ENCODE measurements at places on chromosomes 3 and 15.

DNA sequence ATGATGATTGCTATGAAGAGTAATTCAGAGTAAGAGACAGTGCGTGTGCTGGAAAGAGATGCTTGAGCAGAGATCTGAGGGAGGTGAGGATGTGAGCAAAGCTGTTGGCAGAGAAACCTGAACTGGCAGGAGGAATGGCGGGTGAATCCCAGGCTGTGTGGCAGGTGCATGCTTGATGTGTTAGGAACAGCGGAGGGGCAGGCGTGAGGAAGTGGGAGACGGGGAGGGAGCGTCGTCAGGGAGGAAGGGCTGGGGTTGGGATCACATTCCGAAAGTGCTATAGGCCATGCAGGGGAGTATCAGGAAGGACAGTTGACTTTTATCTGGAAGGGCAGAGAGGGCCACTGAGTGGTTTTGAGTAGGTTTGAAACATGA is 8.6 kb downstream of the GABRA5 start:
- no peak for DNase-seq

GRCh38 chr3:23288286-23288685 is 85.2 kb downstream of the UBE2E2 start:
- DNase-seq: no peak

DNA sequence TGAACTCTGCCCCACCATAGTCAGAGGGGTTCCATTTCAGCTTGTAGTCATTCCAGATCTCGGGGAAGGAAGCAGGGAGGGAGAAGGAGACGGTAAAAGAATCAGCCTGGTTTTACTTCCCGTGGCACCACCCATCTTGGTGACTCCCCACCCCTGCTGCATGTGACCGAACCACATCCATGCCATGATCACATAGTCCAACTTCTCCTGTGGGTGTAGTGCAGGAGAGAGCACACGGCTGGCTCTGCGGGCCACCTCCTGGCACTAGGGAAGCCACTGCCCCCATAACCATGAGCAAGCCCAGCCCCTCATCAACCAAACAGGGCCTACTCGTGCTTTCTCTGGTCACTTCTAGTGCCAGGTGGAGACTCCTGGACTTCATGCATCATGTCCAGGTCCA is 3.7 kb downstream of the CHRNA3 start:
- no peak for DNase-seq

- DNase-seq: peak; percentile 10
Observed at GRCh38 chr3:142857056-142857455, 31.8 kb downstream of the PCOLCE2 start.

DNA sequence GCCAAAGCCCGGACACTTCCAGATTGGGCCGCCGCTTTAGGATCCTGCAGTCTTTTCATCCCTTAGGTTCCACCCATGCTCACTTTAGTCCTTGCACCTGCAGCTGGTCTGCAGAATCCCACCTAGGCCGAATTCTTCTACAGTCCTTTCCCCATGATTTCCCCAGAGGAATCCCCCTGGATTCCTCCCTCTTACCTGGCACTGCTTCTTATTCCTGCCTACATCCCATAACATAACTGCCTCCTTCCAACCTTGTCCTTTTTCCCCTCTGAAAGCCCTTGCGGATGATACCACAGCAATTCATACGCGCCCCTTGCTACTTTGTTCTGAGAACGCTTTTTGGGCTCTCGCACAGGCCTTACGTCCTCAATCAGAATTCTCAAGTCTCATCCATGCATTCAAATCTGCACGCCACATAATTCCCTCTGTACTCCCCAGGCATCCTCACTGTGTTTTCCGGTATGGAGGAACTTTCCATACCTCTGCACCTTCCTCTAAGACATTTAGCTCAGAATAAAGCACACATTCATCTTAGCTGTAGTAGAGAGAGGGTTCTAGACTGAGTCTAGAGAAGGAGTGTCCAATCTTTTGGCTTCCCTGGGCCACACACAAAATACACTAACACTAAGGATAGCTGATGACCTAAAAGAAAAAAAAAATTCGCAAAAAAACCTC is 619 bp downstream of the EIF2AK4 start:
- DNase-seq: peak; percentile 38
